Activated CD4-positive, alpha-beta T cell treated with anti-CD3 and anti-CD28 coated beads, Interleukin-2, amount 50 U/mL, for 24 hours (primary cell): ENCODE measurements at places on chromosomes 13 and 19.
A peak's percentile ranks its signal among the peaks of the same experiment; 100 is the strongest.

DNA sequence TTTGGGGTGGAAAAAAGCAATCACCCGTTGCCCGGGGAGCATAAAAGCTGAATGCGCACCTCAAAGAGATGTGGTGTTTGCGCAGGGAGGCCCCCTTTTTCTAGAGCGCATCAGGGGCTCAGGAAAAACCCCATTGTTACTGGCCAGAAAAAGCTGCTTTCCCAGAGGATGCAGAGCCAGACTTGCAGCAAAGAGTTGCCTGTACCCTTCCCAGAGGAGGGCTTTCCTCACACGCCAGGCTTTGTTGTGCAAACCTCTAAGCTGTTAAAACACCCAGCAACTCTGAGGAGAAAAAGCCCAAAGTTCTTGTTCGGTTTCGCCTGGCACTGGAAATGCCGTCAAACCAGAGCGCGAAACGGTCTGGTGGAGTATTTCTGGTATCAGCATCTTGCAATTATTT, 29.3 kb downstream of the GSX1 start:
- no peak for DNase-seq

DNA sequence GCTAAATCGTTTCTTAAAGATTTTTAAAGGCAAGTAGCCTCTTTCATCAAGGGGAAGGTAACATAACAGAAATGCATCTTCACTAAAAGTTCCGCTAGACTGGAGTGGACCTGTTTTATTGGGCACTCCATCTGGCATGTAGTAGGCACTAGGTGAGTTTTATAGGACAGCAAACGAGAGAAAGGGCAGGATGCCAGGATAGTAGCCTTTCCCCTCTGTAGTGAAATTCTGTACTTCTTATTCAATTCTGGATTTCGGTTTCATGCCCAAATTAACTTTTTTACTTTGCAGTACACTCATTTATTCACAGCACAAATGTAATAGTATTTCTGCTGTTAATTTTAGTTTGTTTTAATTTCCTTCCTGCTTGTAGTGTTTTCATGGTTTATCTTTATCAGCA, 45.2 kb downstream of the GPR180 start:
- DNase-seq = no peak

DNA sequence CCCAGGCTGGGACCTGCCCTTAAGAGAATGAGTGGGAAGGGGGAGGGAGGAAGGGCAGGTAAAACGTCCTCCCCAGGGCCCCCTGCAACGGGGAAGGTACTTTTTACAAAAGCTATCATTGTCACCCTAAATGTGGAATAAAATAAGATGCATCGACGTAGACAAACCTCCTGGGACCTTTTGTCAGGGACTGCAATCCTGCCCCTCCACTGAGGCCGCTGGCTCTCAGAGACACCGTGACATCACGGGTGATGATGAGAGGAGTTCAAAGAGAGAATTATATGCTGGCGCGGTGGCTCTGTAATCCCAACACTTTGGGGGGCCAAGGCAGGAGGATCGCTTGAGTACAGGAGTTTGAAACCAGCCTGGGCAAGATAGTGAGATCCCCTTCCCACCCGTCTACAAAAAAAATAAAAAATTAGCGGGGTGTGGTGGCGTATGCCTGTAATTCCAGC, 1.8 kb upstream of the MYBPC2 start:
- no peak for DNase-seq

- no peak for DNase-seq
Measured at GRCh38 chr13:106061781-106062180, 473.7 kb downstream of the EFNB2 start.

DNA sequence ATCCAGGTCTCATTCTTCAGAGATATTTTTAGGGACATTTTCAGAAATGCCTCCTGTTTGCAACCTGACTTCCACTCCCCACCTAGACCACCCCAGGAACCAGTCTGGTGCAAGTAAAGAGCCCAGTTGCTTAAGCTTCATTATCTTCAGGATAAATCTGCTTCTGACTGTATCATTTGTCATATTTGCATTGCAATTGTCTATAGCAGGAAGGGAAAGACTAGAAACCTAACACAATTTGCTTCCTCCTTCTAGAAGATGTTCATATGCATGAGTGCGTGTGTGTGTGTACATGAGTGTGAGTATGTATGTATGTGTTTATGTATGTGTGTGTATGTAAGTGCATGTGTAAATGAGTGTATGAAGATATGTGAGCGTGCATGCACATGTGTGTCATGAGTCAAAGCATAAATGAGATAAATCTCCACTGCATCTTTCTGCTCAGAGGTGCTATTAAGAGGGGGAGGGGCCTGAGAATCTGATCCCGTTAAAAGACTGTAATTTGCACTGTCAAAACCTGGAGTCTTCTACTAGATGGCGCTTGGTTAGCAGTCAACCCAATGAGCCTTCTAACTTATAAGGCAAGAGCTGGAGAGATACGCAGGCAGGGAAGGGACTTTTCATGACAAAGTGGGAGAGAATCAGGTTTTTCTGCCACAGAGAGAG, 178.8 kb upstream of the KL start:
- DNase-seq = no peak

DNA sequence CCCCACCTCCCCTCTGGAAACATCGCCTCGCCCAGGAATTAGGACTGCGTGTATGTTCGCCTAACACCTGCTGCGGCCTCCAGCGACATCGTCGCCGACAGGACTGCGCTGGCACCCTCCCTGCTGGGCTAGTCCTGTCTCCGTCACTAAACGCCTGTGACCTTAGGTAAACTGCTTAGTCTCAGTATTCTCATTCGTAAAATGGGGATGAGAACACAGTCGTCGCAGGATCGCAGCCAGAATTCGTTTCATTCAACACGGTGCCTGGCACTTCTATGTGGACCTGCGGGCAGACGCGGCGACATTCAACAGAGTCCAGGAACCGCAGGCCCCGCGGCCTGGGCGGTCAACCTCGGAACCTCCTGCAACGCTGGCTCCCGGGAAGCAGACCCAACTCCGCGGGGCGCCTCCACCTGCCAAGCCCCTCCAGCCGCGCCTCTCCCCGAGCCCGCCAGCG, 485 bp downstream of the CRYL1 start:
- DNase-seq = no peak

DNA sequence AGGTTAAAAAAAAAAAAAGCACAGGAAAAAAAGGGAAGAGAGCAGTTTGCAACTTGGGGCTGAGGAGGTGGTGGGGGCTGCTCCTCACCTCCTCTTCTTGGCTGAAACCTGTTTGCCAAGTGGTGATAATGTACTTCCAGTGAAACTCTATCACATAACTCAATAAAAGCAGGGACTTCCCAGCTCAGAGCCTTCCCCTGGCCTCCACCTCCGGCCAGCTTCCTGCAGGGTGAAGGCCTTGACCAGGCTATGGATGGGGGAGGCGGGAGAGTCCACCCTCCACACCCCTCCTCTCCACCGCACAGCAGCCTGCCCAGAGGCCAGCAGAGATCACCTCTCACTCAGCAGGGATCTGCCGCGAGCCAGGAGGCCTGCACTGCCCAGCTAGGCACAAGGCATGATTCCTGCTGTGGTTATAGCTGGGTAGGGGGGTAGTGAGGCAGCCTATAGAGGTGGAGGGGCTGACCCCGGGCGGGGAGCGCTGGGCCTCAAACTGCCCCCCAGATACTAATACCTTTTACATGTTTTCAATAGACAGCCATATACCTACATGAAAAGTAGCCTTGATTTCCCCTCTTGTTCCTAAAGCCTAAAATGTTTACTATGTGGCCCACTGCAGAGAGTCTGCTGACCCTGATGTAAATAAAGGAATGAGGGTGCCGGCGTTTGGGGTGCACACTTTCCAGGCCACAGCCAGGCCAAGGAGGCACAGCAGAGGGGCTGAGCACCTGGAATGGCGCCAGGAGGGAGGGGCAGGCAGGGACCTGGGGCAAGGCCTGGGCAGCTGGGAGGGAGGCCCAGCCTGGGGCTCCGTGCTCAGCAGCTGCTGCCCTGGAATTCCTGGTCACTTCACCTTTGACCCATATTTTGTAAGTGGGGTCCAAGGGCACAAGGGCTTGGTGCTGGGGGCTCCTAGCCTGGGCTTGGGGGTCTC, 10.3 kb downstream of the ZNF787 start:
- no peak for DNase-seq

DNA sequence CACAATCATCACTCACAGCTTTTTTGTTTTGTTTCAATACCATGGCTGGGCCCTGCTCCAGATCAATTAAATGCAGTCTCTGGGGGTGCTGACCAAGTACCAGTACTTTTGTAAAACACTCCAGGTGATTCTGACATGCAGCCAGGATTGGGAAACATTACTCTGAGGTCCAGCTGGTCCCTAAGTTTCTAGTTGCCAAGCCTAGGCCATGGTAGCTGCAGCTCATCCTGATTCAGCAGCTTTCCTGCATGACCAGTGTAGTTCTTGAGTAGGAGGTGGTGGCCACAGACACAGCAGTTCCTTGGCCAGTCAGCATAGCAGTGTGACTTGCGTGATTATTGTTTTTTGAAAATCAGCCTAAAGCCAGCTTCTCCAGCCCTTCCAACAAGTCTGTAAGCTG, 859.1 kb downstream of the DIAPH3 start:
- DNase-seq = no peak

DNA sequence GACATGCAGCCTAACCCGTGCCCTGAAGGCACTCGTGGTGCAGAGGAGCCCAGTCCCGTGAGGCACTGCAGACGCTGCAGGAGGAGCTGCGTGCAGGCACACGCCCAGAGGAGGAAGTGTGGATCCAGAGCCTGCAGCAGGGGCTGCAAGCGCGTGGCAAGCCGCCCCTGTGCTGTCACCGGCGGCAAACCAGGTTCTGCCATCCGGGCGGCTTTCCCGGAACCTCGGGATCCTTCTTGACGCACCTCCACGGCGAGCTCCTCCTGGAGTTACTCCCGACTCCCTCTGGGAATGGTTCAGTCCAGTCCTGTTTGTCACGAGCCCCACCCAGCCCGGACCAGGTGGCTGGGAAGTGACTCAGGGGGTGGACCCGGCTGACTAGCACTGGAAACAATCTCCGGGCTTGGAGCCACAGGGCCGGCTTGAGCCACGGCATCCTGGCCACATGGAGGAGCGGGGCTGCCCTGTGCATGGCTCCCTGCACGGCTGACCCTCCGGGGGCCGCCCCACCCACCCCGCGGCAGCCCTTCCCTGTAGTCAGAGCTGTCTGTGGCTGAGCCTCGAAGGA, 10.2 kb downstream of the DPP9 start:
- DNase-seq = no peak

DNA sequence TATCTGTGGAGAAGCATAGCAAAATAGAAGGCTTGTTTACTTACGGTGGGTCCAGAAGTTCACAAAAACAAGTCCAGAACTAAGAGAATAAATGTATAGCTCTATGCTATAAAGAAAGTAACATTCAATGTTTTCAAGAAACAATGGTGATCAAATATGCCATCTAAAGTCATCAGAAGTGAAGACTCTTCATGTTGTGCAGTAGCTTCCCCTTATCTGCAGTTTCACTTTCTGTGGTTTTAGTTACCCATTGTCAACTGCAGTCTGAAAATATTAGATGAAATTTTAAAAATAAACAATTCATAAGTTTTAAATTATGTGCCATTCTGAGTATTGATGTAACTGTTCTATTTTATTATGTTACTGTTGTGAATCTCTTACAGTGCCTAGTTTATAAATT, 72.5 kb downstream of the EDNRB start:
- DNase-seq = no peak

- DNase-seq = no peak
Measured at GRCh38 chr19:49151267-49152118, 3.7 kb downstream of the HRC start.

GRCh38 chr13:46478651-46479050, 74.3 kb upstream of the LRCH1 start:
- DNase-seq = no peak

- no peak for DNase-seq
Measured at GRCh38 chr19:57815247-57816075, 748 bp upstream of the ZNF552 start.

- DNase-seq = no peak
Measured at GRCh38 chr19:18304208-18304457, 18.7 kb downstream of the LSM4 start.

DNA sequence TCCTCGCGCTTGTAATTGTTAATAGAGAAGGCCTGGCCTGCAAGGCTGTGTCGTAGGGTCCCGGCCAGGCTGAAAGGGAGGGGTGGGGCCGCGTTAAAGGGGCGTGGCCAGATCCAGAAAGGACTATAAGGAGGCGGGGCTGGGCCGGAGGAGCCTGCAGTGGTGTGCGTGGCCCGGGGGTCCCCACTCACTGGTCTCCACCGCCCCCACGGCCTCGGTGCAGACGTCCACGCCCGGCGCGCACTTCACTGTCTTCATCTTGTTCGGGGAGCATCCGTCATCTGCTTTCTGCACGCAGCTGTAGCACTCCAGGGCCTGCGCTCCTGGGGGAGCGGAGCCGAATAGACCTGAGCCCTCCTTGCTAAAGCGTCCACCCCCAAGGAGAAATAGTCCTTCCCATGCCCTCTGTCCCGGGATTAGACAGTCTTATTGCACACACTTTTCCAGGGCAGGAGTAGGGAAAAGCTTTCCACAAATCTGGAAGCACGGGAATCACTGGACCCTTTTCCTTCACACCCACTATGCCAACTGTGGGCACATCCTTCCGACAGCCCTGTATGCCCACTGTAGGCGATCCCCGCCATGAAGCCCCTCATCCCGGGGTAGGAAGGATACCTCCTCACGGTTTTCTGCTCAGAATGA, 1.2 kb downstream of the LYPD3 start:
- DNase-seq = no peak

- DNase-seq = no peak
Measured at GRCh38 chr19:35264268-35265125, 4.3 kb upstream of the USF2 start.

DNA sequence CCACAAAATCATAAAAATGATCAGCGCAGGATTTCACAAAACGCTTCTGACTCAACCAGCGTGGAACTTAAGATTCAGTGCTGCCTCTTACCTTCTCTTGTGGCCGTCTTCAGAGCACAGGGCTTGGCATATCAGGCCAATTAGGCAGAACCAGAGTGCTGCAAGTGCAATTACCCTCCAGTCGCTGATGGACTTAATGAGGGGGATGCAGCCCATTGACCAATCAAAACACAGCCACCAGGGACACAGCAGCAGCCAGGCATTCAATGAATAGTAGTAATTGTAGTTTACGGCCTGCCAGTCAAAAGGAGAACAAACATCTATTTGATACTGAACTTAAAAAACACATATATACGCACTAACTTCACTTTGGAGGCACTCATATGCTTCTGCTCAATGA, 38.2 kb downstream of the TMTC4 start:
- no peak for DNase-seq

- DNase-seq = no peak
Measured at GRCh38 chr13:38850868-38851626, 139.6 kb downstream of the STOML3 start.

- DNase-seq = no peak
Measured at GRCh38 chr19:14019100-14019499, 8.8 kb upstream of the RLN3 start.

GRCh38 chr13:27665333-27665732, 43.6 kb downstream of the POLR1D start:
- DNase-seq = no peak

- DNase-seq = peak; percentile 33
Measured at GRCh38 chr13:59318320-59318930, 845.3 kb downstream of the DIAPH3 start.
